Ureter (tissue), 1 donor: ENCODE measurements at places on chromosomes 12 and 14. TPM values are rescaled to one million over a fixed set of nuclear protein-coding genes. Genes with fewer than 3 reads are reported as not detected.

GRCh38 chr14:63713764-63714163 is 14.1 kb downstream of the SGPP1 start:
- no peak for DNase-seq

DNA sequence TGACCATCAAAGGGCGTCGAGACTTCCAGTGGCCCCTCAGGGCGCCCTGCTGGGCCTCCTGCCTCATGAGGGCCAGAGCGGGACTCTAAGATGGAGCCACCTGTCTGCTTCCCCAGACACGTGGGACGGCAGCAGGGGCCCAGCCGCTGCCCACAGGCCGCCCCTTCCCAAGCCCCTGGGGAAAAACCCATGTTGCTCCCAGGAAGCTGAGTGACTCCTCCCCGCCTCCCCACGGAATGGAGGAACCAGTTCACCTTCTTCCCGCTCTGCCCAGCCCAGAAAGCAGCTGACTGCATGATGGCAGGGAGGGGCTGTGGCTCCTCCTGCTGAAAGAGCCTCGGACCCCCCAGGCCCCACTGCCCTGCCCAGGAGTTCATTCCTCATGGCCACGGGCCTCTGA is 14.9 kb downstream of the RAB35 start:
- peak; percentile 59 for DNase-seq

DNA sequence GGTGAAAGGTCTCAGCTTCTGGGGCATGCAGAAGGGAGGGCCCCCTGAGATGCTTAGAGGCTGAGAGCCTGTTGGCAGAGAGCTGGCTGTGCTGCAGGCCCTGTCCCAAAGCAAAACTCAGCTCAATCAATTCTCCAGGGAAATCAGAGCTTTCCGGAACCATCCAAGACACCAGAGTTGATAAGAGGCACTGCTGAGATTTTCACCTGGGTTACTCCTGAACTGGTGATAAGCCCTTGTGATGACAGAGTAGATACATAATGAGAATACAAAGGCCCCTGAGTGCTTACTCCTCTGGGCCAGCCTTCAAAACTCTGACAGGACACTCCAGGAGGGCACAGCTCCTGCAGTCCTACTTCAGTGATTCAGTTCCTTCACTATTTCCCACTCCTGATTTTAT is 63.9 kb downstream of the ARL6IP4 start:
- DNase-seq, result no peak

- DNase-seq, result no peak
Observed at GRCh38 chr14:102213984-102214658, 74.4 kb downstream of the WDR20 start.

- DNase-seq, result no peak
Observed at GRCh38 chr12:62448436-62448835, 18.2 kb upstream of the MON2 start.

GRCh38 chr12:94434171-94434570 is 25.5 kb downstream of the CEP83 start:
- no peak for DNase-seq

DNA sequence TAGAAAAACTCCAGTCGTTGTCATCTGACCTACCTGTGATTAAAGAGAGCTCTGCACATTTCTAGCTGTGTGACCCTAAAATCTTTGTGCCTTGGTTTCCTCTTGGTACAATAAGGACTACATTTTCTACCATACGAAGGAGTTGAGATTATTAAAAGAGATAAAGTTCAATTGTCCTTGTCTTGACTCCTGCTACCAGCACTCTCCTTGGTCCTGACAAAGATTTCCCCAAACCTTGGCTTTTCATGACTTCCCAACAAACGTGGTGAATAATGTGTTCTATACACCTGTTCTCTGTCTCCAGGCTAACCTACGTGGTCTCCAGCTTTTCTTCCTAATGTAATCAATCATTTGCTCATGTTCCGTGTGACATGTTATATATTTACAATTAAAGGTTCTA is 223.5 kb downstream of the MSRB3 start:
- no peak for DNase-seq

DNA sequence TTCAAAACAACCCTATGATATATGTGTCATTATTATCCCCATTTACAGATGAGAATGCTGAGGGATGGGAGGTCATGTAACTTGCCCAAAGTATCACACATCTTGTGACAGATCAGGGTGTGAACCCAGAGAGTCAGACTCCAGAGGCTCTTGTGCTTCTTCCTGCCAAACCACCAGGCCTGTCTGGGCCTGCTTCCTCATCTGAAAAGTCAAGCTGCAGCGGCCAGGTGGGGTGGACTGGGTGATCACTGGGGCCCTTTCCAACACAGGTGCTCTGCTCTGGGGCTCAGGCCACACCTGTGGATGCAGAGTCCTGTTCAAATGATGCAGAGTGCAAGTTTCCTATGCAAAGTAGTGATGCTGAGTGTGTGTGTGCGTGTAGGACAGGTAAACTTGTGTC is 26.7 kb downstream of the TSPAN11 start:
- DNase-seq, result peak; percentile 48

DNA sequence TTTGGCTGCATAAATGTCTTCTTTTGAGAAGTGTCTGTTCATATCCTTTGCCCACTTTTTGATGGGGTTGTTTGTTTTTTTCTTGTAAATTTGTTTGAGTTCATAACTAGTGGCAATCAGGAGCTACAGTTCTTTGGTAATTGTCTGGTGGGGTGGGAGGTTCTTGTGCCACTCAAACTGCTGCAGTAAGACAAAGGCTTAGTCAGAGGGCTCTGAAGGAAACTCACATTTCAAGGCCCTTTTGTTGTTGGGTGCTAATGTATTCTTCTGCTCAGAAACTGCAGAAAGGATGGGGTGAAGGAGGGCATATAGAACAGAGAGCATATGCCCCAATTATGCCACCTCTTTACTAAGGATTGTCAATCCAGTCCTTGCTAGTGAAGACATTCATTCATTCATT is 21.9 kb downstream of the MYRFL start:
- no peak for DNase-seq

- no peak for DNase-seq
Observed at GRCh38 chr14:72677664-72678063, 216.2 kb downstream of the DPF3 start.

GRCh38 chr12:57087010-57087690 is 1.8 kb upstream of the NAB2 start:
- DNase-seq, result peak; percentile 94

DNA sequence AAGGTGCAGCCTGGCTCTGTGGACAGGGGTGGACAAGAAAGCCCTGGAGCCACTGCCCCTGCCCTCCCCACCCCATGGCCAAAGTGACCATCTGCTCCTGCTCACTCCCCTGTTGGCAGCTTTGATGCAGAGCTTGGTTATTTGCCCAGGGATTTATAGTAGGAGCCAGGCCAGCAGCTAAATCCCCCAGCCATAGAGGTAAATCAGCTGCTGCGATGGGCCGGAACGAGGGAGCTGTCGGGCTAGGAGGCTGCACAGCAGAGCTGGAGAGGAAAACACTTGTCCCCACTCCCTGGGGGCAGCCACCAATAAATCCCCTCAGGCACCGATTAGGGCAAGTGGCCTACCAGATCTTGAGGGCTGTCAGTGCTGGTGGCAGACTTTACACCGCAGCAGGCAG is 26.0 kb downstream of the SMUG1 start:
- no peak for DNase-seq

GRCh38 chr12:122681814-122682213 is 21.3 kb downstream of the HCAR2 start:
- no peak for DNase-seq

Gene ASCL1
- total RNA-seq, result not detected

- DNase-seq, result no peak
Observed at GRCh38 chr12:12723149-12723680, 6.0 kb downstream of the CDKN1B start.

Gene TBK1
- 26.1 TPM for total RNA-seq

- DNase-seq, result no peak
Observed at GRCh38 chr12:13348464-13348863, 151.9 kb downstream of the EMP1 start.

Gene TEX52
- total RNA-seq, result not detected

Gene DNAJC22
- total RNA-seq, result 0.16 TPM

GRCh38 chr12:23947395-23947794 is 2.1 kb downstream of the SOX5 start:
- no peak for DNase-seq
